Stimulated activated CD4-positive, alpha-beta T cell treated with anti-CD3 and anti-CD28 coated beads, TNF-alpha, amount 100 ng/mL, for 24 hours (primary cell): ENCODE measurements at places on chromosomes 6 and 20.

DNA sequence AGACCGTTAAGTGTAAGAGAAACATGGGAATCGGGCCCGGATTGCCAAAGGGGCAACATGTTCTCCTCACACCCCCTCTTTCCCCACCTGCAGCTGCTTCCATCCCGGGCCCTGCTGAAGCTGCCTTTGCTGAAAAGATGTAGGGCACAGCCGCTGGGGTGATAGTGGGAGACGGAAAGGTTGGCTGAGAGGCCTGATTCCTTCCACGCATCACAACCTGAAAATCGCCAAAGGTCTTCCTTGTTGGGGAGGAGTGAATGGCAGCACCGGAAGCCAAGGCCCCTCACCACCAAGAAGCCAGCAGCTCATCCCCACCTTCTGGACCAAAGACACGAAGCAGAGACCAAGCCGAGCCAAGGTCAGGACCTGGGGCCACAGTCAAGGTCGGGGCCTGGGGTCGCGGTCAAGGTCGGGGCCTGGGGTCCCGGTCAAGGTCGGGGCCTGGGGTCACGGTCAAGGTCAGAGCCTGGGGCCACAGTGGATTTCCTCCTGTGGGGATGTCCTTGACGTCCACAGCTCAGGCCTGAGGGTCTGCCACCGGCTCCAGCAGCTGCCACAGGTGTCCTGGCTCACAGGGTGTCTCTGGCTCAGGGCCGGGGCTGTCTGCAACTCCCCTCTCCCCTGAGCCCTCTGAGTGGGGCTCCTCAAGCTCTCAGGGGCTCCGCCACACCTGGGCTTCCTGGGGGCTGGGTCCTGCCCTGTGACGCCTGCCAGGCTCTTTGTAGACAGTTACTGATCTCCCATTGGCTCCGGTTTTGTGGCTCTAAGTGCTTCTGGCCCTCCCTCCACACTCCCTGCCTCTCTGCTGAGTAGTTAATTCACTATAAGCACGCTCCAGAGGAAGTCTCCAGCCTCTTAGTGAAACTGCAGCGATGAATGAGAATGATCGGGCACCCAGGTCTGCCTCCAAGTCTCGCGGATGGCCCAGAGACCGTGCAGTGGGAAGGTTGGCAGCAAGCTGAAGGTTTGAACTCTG, 5.5 kb upstream of the CHRNA4 start:
- no peak for DNase-seq

- DNase-seq, result no peak
Observed at GRCh38 chr6:26475823-26476729, 18.3 kb downstream of the BTN2A1 start.

DNA sequence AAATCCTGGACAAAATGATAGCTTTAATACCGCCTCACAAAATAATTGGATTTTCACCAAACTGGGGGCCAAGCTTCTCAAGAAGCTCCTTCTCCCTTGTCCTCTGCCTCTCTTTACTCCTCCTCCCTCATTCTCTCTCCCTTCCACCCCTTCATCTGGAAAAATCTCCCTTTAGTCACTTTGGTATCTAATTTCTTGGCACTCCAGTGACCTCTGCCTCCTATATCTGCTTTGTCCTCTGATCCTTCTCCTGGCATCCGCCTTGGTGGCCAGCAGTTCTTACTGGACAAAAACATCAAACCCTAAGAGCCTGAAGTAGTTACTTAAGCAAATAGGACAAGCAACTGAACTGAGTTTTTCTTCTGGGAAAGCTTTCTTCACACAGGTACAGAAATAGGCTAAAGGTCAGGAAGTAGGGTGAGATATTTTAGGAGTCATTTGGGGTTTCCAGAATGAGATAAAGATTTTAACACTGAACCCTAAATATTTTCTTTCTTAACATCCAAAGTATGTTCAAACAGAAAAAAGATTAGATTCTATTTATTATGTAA, 220.7 kb downstream of the ARHGAP18 start:
- DNase-seq, result no peak

DNA sequence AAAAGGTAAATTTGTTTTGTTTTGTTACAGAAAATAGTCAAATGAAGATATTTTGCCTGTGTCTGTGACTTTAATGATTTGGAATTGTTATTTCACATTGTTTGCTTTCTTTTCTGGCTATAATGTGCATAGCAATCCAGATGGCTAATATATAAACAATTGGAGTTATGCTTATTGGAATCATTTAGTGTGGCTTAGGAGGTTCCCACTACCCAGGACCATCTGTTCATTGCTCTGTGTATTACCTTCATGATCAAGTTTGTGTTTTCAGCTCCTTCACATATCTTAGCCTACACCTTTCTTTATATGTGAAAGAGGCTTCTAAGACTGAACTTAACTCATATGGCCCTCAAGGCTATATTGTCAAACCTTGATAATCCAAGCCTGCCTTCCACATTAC, 232.9 kb downstream of the BCKDHB start:
- DNase-seq, result no peak

DNA sequence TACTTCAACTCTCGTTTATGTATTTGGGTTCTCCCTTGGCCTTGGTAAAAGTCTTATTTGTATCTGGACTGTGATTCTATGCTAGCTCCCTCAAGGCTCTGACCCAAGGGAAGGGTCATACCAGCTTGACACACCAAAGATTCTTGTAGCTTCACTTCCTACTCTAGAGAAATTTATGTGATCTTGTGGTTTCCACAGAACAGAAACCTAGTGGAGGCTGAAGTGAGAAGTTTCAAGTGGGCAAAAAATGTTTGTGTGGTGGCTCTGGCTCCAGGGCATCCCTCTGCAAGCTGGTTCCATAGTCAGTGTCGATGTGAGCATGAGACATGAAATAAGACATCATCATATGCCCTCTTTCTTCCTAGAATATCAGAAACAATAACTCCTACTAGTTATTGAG, 48.1 kb upstream of the TNFRSF21 start:
- DNase-seq, result no peak

- DNase-seq, result no peak
Observed at GRCh38 chr6:159467473-159468041, 225.5 kb downstream of the SOD2 start.

DNA sequence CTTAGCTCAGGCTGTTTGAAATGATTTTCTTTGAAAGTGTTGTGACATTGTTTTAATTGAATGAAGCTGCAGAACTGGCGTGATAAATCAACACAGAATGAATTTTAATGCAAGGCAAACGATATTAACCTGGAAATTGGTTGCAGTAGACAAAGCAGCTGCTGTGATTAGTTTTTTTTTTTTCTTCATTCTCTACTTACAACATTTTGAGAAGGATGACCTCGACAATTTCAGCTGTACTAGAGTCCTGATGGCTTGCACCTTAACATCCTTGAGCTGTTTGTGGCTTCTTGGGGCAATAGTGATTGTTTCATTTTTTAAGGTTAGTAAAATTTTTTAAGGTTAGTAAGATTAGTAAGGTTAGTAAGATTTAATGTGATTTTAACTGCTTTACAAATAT, 54.2 kb downstream of the QKI start:
- no peak for DNase-seq

DNA sequence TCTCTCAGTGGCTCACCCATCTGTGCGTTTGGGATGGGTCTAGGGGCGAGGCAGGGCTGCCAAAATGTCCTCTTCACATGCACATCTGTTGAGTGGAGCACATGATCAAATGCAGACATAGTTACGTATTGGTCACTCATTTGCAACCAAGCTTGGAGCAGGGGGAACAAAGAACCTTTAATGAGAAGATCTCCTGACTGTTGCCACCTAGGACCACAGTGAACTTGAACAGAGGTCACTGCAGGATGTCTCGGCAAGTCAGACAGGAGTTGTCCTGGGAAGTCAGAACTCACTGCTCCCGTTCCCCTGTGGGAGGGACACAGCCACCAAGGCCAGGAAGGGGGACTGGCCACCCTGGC, 73.4 kb downstream of the SSR1 start:
- no peak for DNase-seq

DNA sequence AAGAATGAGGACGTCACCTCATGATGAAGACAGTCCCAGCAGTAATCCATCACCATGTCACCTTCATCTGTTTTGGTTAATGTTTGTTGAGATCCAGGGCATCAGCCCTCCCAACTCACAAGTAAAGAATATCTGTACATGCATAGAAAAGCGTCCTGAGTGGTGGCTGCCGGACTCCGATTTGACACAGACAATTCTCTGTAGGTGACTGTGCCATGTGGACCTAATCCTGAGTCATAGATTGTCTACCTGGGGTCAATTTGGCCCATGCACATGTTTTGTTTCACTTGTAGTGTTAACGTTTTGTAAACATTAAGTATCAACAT, 168.4 kb upstream of the UST start:
- no peak for DNase-seq

DNA sequence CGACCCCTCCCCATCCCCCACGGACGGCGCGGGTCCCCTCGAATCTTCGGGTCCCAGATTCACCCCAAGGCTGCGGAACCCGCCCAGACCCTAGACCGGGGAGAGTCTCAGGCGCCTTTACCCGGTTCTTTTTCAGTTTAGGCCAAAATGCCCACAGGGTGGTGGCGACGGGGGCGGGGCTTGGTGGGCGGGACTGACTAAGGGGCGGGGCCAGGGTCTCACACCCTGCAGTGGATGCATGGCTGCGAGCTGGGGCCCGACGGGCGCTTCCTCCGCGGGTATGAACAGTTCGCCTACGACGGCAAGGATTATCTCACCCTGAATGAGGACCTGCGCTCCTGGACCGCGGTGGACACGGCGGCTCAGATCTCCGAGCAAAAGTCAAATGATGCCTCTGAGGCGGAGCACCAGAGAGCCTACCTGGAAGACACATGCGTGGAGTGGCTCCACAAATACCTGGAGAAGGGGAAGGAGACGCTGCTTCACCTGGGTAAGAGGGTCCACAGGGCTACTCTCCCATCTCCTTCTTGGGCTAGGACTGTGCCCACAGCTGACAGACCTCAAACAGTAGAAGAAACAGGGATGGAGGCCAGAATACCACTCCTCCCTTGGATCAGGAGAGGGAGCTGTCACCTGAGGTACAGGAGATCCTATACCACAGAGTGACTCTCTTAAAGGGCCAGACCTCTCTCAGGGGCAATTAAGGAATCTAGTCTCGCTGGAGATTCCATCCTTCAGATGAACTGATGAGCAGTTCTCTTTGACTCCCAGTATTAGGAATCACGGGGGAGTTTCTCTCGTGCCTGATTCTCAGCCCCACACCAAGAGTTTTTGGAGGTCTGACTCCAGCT, 942 bp downstream of the HLA-E start:
- DNase-seq, result peak; percentile 87

DNA sequence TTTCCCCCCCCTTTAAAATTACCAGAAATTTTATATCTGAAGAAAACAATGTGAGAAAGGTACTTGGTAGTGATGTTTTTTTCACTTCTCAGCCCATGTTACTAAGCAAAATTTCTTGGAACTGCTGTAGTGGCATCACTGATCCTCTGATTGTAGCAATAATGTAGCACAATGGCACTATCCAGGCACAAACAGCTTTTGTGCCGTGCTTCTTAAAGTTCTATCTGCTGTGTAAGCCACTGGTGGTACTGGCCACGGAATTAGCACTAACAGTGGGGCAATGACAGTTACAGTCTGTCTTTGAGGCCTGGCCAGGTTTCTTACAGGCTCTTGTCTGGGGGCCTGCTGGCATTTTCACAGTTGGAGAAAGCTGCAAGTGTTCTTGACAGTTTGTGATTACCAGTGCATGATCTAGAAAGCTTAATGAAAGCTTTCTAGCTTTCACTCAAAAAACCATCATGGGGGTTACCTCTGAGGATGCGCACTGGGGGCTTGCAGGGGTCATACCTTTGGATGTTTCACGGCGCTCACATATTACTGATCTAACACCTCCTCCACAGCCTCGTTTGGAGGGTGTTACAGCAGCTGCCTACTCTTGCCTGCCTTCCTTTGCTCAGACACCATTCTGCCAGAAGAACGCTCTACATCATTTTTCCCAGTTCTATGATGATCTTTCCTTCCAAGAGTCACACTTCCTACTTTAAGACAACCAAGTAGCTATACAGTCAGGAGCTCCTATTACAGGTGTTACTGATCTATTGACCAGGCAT, 58.4 kb upstream of the ARMH2 start:
- no peak for DNase-seq

DNA sequence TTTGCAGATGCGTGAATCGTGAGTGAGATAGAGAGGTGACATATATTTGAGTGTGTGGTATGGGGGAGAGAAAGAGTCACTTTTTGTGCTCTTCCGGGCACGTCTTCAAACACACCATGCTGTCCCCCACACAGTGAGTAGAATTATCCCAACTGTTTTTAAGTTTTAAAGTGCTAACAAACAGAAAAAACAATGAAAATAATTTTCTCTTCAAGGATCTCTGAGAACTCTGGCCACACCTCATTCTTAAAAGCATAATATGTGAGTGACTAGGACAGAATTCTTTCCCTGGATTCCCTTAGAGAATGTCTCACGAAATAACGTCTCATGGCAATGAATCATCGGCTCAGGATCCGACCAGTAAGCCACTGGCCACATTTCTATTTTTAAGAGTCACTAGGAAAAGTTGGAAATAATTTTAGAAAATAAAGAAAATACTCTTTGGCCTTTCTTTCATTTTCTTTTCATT, 235.7 kb upstream of the ZNF217 start:
- DNase-seq, result no peak

- no peak for DNase-seq
Observed at GRCh38 chr20:45919542-45920399, 7.8 kb upstream of the PLTP start.

- no peak for DNase-seq
Observed at GRCh38 chr6:94300424-94301144, 881.2 kb upstream of the EPHA7 start.

DNA sequence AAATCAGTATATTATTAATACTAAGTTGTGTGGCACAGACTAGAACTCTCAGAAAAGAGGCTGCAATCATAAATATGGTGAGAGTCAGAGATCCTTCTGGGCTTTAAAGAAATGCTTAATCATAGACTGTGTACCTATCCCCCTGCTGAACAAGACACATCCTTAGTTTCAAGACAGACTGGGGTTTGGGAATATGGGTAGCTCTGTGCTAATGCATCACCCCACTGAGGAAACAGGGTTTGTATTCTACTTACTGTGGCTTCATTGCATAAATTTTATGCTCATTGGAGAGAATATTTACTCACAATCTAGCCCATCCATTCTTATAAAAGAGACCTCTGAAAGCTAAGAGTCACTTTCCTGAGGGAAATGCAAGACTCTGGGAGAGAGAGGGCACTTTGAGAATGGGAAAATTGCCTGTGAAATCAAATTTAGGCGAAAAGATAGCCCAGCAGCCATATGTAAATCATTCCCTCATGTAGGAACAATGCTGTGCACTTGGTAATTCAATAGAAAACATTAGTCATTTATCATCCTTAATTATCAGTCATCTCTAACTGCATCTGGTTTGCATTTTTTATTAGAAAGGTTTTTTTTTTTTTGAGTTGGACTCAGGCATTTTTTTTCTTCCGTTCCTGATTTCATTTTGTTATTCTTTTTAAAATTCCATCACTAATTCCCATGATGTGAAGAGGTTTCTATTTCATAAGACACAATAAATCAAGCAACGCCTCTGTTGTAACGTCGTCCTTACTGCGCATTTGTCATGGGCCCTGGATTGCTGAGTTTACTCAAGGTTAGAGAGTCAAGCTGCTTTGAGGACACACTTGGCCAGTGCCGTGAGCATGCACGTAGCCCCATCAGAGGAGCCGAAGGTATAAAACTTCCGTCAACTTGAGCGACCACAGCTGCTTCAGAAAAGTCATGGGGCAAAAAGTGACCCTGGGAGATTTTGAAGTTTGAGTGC, 91.8 kb downstream of the TRMT11 start:
- no peak for DNase-seq
